ENCODE measurements at places on chromosomes 5 and 9. TPM values are rescaled to one million over a fixed set of nuclear protein-coding genes. Genes with fewer than 3 reads are reported as not detected.

Gene SPAAR
- total RNA-seq: 9.6 TPM

Gene IL9
- total RNA-seq: not detected

Gene STRBP
- total RNA-seq: 3.5 TPM

Gene FOXD4
- total RNA-seq: not detected

Gene BSPRY
- total RNA-seq: 0.59 TPM

Gene PHF24
- 0.66 TPM for total RNA-seq

Gene FXN
- total RNA-seq: 5.9 TPM

Gene ENTPD2
- 20.1 TPM for total RNA-seq

Gene ECPAS
- total RNA-seq: 101 TPM

Gene PCDHGB3
- total RNA-seq: 10.7 TPM

Measured in tibial nerve (tissue), 4 donors.